ENCODE measurements at places on chromosomes 12 and 14. TPM values are rescaled to one million over a fixed set of nuclear protein-coding genes. Genes with fewer than 3 reads are reported as not detected.

The NTN4 gene
- 107 TPM for polyA plus RNA-seq

- no peak for DNase-seq
These were observed 22.8 kb downstream of the PPP1R36 start for GRCh38 chr14:64572386-64573104.

The FAM90A1 gene
- 1.5 TPM for polyA plus RNA-seq

DNA sequence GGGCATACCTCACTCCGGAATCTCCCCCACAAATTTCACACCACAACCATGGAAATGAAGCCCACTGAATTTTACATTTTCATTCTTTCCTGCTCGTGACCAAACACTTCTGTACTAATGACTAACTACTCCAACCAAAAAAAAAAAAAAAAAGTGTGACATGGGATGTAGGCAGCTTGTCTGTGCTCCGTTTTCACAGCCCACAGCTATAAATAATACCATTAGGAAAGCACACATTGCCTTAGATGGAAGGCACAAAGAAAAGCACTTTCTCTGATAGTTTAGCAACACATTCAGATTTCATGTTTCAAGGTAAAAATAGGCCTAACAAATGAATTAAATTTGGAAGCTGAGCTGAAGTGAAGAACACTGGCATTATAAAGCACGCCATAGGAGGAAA is 42.5 kb downstream of the DUSP6 start:
- no peak for DNase-seq
